ENCODE measurements at places on chromosomes 2 and 18. TPM values are rescaled to one million over a fixed set of nuclear protein-coding genes. Genes with fewer than 3 reads are reported as not detected.
A peak's percentile ranks its signal among the peaks of the same experiment; 100 is the strongest.

DNA sequence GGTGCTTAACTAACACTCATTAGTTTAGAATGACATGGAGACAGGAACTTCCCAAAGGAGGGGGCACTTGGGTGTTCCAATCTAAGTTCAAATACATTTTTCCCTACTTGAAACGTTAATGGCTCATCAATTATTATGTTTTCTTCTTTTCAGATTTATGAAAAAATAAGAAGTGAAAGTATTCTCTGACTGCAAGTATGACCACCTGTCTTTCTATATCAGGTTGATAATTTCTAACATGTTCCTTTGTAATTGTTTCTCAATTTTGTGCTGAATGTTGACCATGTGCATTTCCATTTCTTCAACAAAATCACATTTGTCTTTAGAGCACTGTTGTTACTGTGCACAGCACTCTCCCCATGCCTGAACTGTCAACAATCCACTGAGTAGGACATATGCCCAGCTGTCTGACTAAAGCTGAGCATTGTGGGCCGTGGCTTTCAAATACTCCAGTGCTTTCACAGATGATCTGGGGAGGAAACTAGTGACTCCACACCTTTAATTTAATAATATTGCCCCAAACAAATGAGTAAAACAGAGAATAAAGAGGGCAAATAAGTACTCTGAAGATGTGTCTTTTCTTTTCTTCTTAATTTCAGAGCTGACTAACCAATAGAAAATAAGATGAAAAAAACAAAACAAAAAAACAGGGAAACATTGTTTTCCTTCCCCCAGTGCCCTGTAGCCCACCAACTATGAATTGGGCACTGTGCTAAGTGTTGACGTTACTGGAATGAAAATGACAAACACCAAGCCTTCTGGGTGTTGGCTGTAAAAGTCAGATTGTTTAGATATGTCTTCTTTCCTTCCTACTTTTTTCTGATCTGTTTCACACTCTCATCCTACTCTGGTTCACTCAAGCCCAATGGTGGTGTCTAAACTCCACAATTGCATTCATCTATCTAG lies 16.0 kb downstream of the LANCL1 start:
- DNase-seq: no peak

- DNase-seq: peak; percentile 32
Measured at GRCh38 chr2:180715044-180715443, 265.4 kb upstream of the UBE2E3 start.

GRCh38 chr2:60947056-60947455 lies 65.7 kb downstream of the REL start:
- no peak for DNase-seq

DNA sequence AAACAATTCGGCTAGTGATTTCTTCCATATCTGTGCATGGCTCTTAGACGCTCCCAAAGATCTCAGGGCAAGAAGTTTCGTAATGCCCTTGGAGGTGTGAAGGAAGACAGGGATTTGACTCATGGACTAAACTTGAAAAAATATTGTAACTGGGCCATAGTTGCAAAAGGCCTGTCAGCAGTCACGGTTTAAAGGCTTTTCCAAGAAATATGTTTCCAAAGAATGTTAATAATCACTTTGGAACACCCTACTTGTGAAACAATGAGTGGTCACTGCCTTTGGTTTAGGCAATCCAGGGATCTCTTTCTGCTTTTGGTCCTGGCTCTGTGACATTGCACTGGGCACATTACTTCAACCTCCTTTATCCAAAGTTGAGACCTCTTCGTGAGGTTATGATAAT lies 102.5 kb upstream of the RASGRP3 start:
- DNase-seq: peak; percentile 62

- no peak for DNase-seq
Measured at GRCh38 chr18:7646174-7646886, 79.2 kb downstream of the PTPRM start.

- no peak for DNase-seq
Measured at GRCh38 chr2:145161656-145162055, 641.7 kb upstream of the ZEB2 start.

DNA sequence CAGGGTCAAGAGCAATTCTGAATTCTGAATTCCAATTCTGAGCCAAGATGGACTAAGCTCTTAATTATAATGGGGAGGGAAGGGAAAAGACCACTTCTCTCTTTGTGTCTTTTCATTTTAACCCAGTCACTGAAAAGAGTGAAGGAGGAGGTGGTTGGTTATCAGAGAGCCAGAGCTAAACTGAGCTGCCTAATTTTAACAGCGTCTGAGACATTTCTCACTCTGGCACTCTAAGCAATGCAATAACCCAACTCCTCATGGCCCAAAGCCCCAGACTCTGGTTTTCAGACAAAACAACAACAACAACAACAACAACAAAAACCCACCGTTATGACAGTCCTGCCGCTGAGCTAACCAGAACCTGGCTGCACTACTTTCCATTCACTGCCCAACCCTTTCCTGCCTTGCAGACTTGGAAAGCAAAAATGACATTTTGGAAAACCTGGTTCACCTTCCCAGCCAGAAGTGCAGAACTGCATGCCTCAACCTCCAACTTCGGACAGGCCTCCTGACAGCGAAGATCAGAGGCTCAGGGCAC lies 1.0 kb downstream of the CHST10 start:
- peak; percentile 4 for DNase-seq

DNA sequence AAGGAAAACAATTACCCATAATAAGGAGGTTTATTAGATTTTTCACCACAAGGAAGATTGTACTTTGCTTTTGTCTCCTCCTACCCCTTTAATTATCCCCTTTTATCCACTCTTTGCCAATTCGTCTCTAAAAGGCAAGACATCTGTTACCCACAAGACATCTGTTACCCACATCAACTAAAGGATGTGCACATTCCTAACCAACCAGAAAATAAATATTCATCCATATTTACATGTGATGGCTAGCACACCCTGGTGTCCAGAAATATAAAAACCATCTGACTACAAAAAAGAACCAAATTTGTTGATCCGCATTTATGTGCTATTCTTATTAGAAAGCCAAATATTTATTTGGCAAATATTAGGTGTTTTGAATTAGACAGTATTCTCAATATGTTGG lies 35.7 kb downstream of the ACVR1C start:
- DNase-seq: peak; percentile 20

- DNase-seq: no peak
Measured at GRCh38 chr2:222955008-222955407, 94.2 kb downstream of the ACSL3 start.

GRCh38 chr2:25494616-25495015 lies 152.9 kb upstream of the DNMT3A start:
- DNase-seq: no peak

DNA sequence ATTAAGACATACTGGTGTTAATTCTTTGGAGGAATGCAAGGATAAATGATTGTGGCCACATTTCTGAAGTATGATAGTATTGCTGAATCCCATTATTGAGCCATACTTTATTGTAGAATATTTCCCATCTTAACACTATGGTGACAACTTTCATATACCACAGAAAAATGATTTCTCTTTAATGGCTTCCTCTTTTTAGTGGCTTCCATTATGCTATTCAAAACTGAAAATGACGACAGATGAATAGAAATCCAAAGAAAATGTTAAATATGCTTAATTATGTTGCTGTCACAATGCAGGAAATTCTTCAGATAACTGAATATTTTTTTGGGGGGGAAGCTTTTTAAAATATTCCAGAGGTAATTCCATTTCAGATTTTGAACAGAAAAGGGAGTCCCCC lies 88.9 kb upstream of the TMEM200C start:
- DNase-seq: no peak

The ZNF804A gene
- not detected for total RNA-seq

The SLC9A4 gene
- 0.13 TPM for total RNA-seq

The CXCR1 gene
- not detected for total RNA-seq

The ALPG gene
- total RNA-seq: not detected

The CRYGC gene
- total RNA-seq: not detected

All from bronchial epithelial cell (primary cell).